ENCODE measurements at places on chromosomes 12 and 14. TPM values are rescaled to one million over a fixed set of nuclear protein-coding genes. Genes with fewer than 3 reads are reported as not detected.

LAG3 gene
- not detected for total RNA-seq

PRICKLE1 gene
- total RNA-seq, result 8.0 TPM

HOXC4 gene
- 2.6 TPM for total RNA-seq

HAL gene
- total RNA-seq, result 5.5 TPM

GRIN2B gene
- total RNA-seq, result 2.0 TPM

CEBPE gene
- total RNA-seq, result 0.68 TPM

FAR2 gene
- total RNA-seq, result 13.2 TPM

CCDC198 gene
- not detected for total RNA-seq

GAPDH gene
- total RNA-seq, result 867 TPM

DDX11 gene
- total RNA-seq, result 18.9 TPM

Measured in subcutaneous adipose tissue (tissue), 4 donors.